Lung microvascular endothelial cell (primary cell): ENCODE measurements at places on chromosomes 16 and 17. TPM values are rescaled to one million over a fixed set of nuclear protein-coding genes. Genes with fewer than 3 reads are reported as not detected.

- no peak for DNase-seq
Observed at GRCh38 chr16:819336-820043, 19.0 kb upstream of the GNG13 start.

DNA sequence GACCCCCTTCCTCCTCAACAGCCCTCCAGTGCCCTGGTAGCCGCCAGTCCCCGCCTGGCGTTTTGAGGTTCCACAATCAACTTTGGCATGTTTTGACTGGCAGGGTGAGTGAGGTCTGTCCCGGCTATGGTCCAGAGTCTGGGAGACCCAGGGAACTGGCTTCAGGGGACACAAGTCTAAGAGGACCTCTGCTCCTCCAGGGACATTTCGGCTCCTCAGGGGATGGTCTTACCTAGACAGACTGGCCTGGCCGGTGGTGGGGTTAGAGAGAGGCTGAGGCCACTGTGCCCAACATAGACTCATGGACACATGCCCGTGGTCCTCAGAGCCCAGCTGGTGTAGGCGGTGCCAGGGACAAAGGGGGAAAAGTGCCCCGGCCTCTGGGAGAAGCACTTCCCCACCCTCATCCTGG lies 2.2 kb downstream of the TMC8 start:
- no peak for DNase-seq

Gene KRT24
- not detected in 2 replicates for total RNA-seq

GRCh38 chr16:85417156-85417860 lies 195.8 kb upstream of the GSE1 start:
- DNase-seq, result no peak

Gene MYLK3
- under 0.01 and 0.22 TPM in 2 replicates for total RNA-seq
